ENCODE measurements at places on chromosomes 4 and X.
A peak's percentile ranks its signal among the peaks of the same experiment; 100 is the strongest.

- no peak for DNase-seq
Observed at GRCh38 chr4:87532109-87532508, 2.9 kb upstream of the SPARCL1 start.

DNA sequence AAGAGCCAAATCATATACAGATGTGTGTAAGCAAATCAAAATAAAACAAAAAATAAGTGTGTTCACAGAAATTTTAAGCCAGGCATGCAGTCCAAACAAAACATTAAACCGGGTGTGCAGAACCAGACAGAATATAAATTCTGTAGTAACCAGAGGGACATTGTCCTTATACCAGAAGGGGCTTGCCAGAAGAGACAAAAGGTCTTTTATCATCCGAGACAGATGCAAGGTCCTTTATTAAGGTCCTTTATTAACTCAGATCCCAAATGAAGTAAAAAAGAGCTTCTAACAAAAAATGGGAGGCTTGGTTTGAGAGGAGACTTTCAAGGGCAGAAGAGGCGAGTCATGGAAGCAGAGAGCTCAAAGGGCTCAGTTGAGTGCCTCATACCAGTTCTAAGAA is 59.2 kb downstream of the RGS12 start:
- DNase-seq = no peak

DNA sequence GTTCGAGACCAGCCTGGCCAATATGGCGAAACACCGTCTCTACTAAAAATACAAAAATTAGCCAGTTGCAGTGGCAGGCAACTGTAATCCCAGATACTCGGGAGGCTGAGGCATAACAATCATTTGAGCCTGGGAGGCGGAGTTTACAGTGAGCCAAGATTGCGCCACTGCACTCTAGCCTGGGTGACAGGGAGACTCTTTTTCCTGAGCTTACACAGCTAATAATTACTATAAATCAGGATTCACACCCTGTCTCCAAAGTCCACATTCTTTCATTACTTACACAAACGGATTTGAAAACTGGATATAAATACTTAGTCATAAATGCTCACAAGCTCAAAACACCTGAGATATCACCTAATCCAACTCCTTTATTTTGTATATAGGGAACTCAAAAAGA is 151.6 kb downstream of the LRBA start:
- no peak for DNase-seq

DNA sequence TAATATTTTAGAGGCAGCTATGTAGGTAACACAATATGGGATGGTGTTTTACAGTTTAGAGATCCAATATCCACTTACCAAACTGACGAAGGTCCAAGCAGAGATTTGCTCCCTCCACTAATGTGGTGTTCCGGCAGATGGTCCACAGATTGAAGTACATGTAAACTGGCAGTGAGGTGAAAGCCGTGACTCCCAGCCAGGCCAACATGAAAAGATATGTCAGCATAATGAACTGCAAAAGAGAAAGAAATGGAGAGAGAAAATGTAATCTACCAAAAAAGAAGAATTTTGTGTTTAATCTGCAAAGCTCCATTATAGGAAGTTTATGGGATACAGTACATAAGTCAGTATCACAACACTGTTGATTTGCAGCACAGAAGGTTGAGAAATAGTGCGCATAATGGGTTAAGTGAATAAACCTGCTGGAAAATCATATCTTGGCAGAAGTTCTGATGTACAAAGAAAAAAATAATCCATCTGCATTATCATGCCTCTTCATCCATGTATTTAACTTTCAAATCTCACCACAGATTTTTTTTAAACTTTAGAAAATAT is 160.2 kb downstream of the GPM6A start:
- DNase-seq = no peak

- DNase-seq = no peak
Observed at GRCh38 chr4:16916031-16916430, 17.6 kb upstream of the LDB2 start.

- DNase-seq = no peak
Observed at GRCh38 chrX:95071621-95072020, 1397.6 kb downstream of the FAM133A start.

- DNase-seq = no peak
Observed at GRCh38 chrX:112048707-112049106, 33.9 kb downstream of the TRPC5 start.

GRCh38 chr4:108060164-108060563 is 70.5 kb downstream of the HADH start:
- peak; percentile 11 for DNase-seq

DNA sequence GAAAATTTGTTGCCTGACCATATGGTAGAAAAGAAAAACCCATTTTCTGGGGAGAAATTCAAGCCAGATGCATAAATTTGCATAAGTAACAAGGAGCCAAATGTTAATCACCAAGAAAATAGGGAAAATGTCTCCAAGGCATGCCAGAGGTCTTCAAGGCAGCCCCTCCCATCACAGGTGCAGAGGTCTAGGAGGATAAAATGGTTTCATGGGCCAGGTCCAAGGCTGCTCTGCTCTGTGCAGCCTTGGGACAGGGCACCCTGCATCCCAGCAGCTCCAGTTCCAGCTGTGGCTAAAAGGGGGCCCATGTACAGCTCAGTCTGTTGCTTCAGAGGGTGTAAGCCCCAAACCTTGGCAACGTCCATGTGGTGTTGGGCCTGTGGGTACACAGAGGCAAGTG is 200.0 kb downstream of the LARP7 start:
- no peak for DNase-seq

DNA sequence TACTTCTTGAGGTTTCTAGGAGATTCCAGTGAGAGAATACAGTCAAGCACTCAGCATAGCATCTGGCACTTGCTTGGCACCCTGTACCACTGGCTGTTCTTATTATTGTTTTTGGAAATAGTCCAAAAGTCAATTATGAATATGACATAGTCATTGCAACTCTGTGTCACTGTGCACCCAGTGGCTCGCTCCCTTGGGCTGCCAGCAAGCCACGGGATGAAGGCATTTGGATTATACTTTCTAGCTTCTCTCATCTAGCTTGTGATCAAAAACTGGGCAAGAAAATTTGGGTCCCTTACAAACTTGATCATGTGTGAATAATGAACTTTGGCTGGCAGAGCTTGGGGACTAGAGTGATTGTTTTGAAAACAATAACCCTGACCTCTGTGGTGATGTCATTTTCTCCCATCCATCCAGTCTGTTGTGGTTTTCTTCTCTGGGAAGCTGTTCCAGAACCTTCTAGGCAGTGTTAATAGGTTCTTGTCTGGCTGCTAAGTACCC is 32.7 kb upstream of the LIMCH1 start:
- DNase-seq = peak; percentile 59

DNA sequence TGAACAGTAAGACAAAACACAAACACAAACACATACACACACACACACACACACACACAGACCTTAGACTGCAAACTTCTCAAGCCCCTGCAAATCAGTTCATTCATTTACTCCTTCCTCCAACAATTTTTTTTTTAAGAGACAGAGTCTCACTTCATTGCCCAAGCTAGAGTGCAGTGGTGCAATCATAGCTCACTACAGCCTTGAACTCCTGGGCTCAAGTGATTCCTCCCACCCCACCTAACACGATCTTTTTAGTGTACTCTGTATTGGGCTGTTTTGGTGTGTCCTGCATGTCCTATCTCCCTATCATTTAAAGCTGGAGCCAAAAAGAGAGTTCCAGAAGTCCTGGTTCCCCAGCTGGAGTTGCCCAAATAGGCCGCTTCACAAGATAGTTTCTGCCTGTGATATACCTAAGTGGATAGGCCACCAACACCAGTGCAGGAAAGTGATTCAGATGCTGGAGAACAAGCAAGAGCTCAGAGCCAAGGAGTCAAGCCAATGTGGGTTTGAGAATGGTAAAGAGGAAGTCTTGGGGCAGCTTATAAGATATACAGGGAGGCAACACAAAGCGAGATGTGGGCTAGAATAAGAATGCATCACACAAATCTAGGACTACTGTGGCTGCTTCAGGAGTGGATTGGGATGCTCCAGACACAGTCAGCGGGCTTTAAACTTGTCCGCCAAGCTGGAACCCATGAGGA is 85.4 kb upstream of the RAPGEF2 start:
- DNase-seq = no peak

DNA sequence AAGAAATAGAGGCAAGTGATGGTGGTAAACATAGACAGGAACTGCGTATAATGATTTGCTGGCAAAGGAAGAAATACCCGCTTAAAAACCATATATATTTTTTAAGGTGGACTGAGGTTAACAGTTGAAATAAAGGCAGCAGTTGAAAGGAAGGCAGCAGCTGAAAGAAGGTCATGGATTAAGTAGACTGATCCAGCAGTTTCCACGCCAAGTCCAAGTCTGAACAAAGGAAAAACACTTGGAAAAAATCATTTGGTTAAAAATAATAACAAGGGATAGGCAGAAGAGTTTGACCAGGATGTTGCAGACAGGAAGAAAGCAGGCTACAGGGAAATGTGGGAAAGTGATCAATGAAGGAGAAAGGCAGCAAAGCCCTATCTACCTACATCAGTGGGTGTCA is 93.6 kb downstream of the AMELX start:
- DNase-seq = no peak

DNA sequence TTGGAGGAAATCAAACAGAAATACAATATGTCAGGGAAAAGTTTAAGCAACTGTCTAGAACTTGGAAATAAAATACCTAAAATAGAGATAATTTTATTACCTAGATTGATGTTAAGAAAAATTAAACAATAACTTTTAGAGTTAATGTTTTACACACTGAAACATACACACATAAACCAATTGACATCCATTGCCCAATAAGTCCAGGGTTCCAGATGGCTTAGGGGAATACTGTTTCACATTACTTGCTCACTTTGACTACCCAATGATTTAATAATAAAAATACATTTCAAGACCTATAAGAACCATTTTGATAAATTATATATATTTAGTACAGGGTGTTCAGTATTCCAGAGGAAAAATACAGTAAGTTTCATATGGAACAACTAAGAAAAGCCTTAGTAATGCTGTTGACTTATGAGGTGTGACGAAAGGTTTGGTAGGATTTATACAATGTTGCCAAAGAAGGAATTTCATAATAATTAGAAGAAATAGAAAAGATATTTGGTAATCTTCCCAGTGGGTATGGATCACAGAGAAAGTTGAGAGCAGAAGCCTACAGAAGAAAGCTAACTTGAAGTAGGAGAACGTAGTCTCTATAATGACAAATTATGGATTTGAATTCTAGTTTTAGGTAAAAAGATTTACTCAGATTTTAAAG is 23.0 kb upstream of the UGT2B4 start:
- no peak for DNase-seq

DNA sequence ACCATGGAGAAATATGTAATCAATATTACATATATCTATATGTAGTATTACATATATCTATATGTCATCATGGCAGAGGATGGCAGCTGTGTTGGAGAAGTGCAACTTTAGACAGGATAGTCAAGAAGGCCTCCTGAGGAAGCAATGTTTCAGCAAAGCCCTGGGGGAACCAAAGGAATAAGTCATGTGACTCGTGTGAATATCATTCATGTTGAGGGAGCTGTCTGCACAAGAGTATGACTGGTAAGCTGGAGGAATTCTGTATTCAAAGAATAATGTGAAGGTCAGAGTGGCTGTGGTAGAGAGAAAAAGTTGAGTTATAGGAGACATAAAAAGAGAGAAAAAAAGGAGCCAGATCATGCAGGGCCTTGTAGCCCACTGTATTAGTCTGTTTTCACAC is 92.9 kb upstream of the EDNRA start:
- no peak for DNase-seq

DNA sequence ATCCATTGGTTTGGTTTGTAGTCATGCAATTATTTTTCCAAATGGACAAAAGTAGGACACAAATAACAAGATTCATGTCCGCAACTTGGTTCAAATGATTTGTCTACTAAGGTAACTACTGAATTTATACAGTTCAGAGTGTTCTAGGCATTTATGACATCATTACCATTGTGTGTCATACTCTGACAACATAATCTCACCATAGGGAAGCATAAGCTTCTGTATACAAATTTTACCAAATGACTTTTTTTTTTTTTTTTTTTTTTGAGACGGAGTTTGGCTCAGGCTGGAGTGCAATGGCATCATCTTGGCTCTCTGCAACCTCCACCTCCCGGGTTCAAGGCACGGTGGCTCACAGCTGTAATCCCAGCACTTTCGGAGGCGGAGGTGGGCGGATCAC is at the start of gene CXorf66:
CXorf66 (minus strand) TSS at position 101 of the 400 bp plus-strand sequence; CDS start at position 76, 25 bp downstream.
- DNase-seq = no peak

GRCh38 chrX:14359316-14359715 is 170.0 kb upstream of the GLRA2 start:
- DNase-seq = no peak

- DNase-seq = no peak
Observed at GRCh38 chrX:101785142-101785541, 125.5 kb upstream of the ARMCX2 start.

- no peak for DNase-seq
Observed at GRCh38 chr4:181078196-181078595, 1165.0 kb upstream of the TENM3 start.

DNA sequence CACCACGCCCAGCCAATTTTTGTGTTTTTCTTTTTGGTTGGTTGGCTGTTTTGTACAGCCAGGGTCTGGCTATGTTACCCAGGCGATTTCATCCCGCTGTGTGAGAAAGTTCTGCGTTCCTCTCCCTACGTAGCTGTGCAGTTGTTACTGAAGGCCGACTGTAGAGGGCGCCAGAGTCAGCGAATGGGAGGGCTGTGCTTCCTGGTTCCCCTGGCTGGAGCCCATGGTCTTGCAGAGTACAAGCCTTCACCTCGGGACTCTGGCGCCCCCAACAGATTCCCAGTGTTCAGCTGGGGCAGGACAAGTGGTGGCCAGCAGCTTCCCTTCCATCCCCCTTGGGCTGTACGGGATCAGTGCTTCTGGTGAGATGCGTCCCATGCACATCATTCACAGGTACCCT is 5.6 kb upstream of the CT45A1 start:
- peak; percentile 3 for DNase-seq

DNA sequence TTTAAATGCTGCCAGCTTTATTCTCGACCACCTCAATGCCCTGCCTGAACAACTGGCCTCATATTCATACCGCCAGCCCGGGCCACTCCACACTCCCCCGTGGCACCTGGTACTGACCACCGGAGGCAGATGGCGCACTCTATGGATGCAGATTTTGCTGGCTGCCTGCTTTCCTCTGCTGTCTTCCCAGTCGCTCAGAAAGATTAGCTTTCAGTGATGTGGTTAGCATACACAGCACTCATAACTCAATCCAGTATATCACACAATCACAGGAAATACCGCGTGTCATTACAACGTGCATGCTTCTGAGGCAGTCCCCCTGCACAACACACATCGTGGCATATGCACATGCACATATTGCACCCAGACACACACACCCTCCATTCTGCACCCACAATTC is 147.2 kb upstream of the BCOR start:
- DNase-seq = no peak

GRCh38 chr4:175263537-175263936 is 345.4 kb downstream of the ADAM29 start:
- no peak for DNase-seq

All from A172 (cell line).